ENCODE measurements at places on chromosomes 7 and 10.

GRCh38 chr7:96248405-96248804, 73.5 kb downstream of the SLC25A13 start:
- DNase-seq: no peak

- DNase-seq: no peak
Measured at GRCh38 chr10:68049289-68050078, 25.6 kb downstream of the HERC4 start.

DNA sequence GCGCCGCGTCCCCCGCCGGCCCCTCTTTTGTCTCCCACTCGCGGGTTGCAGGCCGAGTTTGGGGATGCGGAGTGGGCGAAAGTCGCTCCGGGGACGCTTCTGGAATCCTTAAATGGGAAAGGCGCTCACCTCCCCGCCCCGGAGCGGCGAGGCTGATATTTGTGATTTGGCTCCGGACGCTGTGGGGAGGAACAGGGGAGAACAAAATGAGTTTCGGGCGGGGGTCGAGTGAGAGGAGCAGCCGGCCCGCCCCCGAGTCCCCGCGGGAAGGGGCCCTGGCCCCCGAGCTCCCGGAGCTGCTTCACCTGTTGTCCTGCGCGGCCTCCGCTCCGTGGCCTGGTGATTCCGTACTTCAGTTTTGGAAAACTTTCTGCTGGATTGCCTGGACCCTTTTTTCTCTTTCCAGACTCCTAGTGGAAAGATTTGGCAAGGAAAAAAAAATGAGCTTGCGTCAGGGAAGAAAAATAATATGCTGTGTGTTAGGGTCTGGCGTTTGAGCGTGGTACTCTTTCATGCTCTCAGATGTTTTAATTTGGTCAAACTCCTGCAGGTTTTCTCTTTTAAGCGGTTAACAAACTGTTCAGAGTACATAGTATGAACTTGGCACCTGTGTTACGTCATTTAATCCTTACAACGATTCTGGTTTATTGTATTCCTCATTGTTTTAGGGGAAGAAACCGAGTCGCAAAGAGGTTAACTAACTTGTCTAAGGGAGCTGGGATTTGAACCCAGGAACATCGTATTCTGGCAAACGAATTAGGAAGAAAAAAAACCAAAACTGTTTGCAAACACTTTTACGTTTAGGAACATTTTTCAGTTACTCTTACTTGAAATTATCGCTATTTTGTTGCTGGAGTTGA, 924 bp downstream of the BMPR1A start:
- peak; percentile 41 for DNase-seq

- DNase-seq: no peak
Measured at GRCh38 chr10:102280397-102281101, 35.2 kb downstream of the GBF1 start.

GRCh38 chr10:132915411-132915810, 27.0 kb downstream of the CFAP46 start:
- DNase-seq: no peak

DNA sequence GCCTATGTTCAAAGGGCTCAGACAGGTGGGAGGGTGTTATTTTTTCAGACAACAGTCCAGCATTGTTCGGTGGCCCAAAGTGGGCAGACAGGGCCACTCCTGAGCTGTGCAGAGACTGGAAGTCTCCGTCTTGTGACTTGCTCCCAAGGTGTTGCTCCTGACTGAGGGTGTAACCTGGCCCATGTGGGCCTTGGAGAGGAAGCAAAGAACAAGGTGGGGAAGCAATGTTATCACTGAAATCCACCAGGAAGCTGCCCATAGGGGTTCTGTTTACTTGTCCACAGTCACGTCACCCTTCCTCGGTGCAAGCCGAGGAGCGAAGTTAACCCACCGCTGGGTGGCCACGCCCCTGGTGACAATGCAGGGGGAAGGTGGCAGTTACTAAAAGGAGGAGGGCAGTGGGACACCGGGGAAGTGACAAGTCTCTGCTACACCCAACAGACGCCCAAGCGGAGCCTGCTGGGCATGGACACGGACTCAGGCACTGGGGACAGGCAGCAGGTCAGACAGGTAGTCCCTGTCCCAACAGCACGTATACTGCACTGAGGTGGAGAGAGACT, 311.6 kb upstream of the MKI67 start:
- no peak for DNase-seq

GRCh38 chr10:74061104-74061503, 63.2 kb downstream of the VCL start:
- DNase-seq: no peak

- DNase-seq: no peak
Measured at GRCh38 chr10:82192665-82193064, 317.7 kb downstream of the NRG3 start.

- no peak for DNase-seq
Measured at GRCh38 chr10:16292366-16292765, 144.4 kb upstream of the PTER start.

- DNase-seq: no peak
Measured at GRCh38 chr7:78171398-78171797, 372.8 kb downstream of the PHTF2 start.

GRCh38 chr10:43229208-43230061, 37.4 kb downstream of the RASGEF1A start:
- no peak for DNase-seq

GRCh38 chr10:5589661-5590511, 65.1 kb downstream of the CALML3 start:
- no peak for DNase-seq

DNA sequence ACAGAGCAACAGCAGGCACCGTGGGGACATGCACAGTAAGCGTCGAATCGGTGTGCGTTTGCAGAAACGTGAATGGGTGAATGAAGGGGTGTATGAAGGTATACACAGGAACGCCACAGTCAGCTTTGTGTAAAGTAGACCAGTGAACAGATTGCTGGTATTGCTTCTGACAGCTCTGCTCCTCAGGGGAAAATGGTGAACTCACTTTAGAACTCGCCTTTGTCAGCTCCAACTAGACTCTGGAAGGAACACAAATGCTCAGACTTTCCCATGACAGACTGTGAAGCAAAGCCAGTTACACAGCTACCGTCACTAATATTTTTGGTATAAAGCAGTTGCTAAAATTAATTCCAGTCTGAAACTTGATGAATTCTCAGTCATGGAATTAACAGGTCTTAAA, 78.9 kb downstream of the CUX1 start:
- DNase-seq: no peak

GRCh38 chr7:105811189-105811847, 65.1 kb downstream of the ATXN7L1 start:
- no peak for DNase-seq

GRCh38 chr7:125877246-125877645, 947.6 kb upstream of the POT1 start:
- no peak for DNase-seq

DNA sequence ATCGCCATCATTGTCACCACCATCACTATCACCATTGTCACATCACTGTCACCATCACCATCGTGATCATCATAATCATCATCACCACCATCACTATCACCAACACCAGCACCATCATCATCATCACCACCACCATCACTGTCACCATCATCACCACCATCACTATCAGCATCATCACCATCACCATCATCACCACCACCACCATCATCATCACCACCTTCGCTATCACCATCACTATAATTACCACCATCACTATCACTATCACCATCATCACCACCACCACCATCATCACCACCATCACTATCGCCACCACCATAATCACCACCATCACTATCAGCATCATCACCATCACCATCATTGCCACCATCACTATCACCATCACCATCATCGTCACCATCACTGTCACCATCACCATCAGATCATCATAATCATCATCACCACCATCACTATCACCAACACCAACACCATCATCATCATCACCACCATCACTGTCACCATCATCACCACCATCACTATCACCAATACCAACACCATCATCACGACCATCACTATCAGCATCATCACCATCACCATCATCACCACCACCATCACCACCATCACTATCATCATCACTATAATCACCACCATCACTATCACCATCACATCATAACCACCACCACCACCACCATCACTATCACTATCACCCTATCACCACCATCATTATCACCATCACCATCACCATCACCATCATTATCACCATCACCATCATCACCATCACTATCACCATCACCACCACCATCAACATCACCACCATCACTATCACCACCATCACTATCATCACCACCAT, 6.0 kb upstream of the GNA12 start:
- no peak for DNase-seq

- no peak for DNase-seq
Measured at GRCh38 chr10:54983255-54983654, 182.2 kb upstream of the PCDH15 start.

GRCh38 chr10:131254859-131255252, 56.7 kb downstream of the TCERG1L start:
- no peak for DNase-seq

GRCh38 chr10:9858816-9859215, 1158.9 kb upstream of the CELF2 start:
- no peak for DNase-seq

- no peak for DNase-seq
Measured at GRCh38 chr10:16105082-16105481, 244.8 kb upstream of the MINDY3 start.

GRCh38 chr7:98434087-98434486, 33.2 kb upstream of the BAIAP2L1 start:
- DNase-seq: no peak

GRCh38 chr10:124064676-124065075, 28.7 kb downstream of the CHST15 start:
- DNase-seq: no peak

GRCh38 chr7:10889266-10889898, 84.3 kb upstream of the PHF14 start:
- DNase-seq: peak; percentile 38

GRCh38 chr7:45000093-45001032, at the start of gene CCM2:
Gene CCM2 (plus strand): TSS chr7:45000201. CDS start chr7:45000334, 133 bp downstream.
- DNase-seq: no peak

GRCh38 chr7:65968256-65969185, 13.5 kb downstream of the GUSB start:
- DNase-seq: no peak

DNA sequence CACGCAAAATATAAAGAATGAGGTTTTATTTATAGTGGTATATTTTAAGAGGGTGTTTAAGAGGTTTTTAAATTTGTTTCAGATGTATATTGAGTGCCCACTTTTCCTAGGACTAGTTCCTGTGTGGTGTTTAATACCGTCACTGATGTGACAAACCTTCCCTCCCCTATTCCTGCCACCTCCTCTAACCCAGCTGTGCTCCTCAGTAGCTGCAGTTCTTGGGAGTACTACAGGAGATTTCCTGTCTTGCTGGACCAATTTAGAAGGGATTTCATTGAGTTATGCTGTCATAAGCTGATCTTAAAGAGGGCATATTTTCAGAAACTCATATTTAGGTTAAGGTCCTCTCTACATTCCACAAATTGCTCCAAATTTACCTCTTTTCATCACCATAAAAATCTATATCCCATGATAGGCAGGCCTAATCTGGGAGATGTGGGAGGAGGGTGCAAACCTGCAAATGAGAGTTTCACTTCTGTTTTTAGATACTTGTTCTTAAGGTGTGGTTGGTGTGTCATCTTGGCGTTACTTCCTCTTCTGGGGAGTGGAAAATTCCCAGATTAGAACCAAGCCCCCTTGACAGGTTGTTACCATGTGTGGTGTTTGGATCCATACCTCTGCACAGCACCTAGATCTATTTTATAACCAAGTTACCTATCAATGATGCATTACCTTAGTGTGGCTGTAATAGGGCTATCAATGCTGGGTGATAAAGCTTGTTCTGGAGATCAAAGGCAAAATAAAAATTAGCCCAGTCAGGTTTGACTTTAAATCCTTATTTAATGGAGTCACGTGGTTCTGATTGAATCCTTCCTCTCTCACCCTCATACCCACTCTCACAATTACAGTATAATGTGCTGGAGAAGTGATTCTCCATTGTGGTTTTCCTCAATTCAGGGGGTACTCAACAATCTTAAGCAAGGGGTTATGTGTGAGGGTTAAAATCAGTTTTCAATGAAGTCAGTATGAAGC, 141.1 kb downstream of the CDK14 start:
- DNase-seq: no peak

DNA sequence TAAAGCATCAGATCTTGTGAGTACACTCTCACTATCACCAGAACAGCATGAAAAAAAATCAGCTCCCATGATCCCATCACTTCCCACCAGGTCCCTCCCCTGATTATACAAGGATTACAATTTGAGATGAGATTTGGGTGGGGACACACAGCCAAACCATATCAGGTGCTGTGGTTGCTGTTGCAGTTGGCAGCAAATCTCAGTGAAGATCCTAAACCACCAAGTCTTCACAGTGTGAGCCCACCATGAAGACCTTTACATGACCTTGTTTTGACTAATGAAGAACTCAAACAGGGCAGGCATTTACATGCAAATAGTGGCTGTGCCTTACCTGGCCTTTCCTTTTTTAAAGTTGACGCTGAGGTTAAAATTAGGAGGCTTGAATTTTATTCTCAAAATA, 242.6 kb downstream of the ACTR3B start:
- DNase-seq: no peak

DNA sequence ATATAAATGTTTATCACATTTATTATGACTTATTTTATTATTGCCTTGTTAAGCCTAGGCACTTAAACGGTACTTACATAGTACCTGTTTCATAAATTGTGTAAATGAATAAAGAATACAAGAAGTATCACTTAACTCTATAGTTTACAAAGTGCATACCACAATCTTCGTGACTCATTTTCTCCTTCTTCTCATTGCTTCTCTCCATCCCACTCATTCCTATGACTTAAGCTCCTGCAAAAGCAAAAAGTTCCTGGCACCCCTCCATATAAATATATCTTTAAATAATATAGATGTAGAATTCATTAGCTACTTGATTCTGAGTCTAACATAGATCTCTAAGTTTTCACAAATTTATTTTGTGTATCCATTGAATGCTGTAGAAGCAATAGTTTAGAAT, 1382.0 kb upstream of the CELF2 start:
- DNase-seq: no peak

GRCh38 chr10:73043766-73044377, 52.8 kb downstream of the P4HA1 start:
- DNase-seq: no peak

GRCh38 chr7:28217143-28217542, 36.5 kb upstream of the JAZF1 start:
- DNase-seq: no peak

DNA sequence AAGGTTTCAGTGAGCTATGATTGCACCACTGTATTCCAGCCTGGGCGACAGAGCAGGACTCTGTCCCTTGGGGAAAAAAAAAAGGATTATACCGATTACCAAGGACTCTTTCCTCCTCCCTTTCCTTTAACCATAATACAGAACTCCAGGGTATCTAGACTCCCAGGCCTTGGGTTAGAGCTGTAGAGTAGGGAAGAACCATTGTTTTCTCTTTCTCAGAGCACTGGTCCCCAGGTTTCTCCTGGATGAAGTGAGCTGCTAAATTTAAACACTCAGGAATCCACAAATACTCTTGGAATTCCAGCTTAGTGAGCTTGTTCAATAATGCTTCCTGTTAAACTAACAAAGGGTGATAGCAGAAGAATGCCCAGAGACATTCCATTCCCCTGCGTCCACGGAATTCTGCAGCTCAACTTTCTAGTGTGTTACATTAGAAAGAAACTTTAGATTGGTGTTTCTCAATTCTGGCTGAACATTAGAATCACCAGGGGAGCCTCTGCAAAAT, 14.6 kb upstream of the RPEL1 start:
- peak; percentile 86 for DNase-seq

All from RWPE1 (cell line).